ENCODE measurements at places on chromosomes 5 and 9.

GRCh38 chr9:107898761-107899160 lies 409.2 kb upstream of the KLF4 start:
- no peak for DNase-seq

- DNase-seq: peak; percentile 92
These were observed 115.7 kb downstream of the UGCG start for GRCh38 chr9:112012026-112012902.

DNA sequence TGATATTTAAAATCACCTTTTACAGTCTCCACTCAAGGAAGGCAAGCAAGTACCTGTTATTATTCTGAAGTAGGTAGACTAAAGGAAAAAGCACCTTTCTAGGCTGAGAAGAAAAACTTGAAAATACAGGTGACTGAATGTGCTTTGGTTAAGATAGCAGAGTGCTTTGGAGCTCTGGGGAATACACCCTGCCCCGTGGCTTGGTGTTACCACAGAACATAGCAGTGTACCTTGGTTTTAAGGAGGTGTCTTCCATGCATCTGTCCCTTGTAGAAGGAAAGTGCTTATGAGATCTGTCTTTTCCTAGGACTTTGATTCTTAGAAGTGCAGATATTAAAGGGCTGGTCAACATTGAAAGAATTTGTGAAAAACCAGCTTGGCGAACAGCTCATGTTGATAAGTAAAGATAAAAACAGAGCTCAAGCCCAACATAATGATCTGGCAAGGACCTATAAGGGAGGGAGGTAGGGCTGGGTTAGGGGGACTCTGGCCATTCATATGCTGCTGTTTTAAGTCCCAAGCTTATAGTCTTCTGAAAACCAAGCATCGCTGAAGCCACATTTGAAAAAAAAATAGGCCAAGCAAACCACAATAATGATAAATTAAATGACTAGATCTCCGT lies 66.8 kb downstream of the ZNF608 start:
- DNase-seq: no peak

GRCh38 chr9:136679431-136679941 lies 7.8 kb downstream of the AGPAT2 start:
- DNase-seq: no peak

DNA sequence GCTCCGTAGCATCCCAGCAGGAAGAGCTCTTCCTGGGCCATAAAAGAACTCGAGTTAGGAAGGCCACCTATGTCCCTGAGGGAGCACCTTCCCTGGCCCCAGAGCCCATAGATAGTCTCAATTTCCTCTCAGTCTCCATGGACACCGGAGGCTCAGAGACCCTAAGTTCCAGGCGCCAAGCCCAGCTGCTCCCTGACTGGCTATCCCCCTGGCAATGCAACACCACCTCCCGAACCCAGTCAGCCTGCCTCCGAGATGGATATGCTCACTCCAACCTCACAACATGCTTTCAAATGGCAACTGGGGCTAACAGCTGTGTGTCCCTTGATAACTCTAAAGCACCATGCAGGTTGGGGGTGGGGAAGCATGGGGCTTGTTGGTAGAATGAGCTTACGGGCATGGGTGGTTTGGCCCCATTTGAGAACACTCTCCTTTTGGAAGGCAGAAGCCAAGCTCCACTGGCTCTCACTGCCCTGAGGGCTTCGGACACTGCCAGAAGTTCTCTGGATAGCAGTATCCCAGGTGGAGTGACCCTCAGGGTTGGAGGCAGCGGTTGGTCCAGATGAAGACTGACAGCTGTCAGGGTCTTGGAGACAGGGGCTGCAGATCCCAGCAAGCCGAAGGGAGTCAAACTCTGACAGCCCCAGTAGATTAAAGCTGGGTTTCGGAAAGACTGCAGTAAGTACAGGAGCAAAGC lies 165.3 kb downstream of the PAX5 start:
- no peak for DNase-seq

DNA sequence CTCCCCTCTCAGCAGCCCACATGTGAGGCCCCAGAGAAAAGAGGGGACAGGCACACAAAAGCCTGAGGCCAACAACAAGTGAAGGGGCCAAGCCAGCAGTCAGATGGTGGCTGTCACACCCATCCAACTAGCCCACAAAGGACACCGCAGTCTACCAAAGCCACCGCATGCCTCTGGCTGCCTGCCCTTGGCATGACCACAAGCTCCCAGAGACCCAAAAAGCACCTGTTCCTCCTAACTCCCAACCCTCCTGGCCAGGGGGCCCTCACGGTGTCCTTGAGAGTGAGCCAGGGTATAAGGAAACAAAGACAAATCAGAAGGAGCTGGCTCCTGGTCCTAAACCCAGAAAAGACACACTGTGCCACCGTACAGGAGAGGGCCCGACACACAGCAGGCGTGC lies 77.8 kb upstream of the LRRTM2 start:
- no peak for DNase-seq

- DNase-seq: no peak
These were observed 203.5 kb upstream of the HAPLN1 start for GRCh38 chr5:83924171-83924570.

DNA sequence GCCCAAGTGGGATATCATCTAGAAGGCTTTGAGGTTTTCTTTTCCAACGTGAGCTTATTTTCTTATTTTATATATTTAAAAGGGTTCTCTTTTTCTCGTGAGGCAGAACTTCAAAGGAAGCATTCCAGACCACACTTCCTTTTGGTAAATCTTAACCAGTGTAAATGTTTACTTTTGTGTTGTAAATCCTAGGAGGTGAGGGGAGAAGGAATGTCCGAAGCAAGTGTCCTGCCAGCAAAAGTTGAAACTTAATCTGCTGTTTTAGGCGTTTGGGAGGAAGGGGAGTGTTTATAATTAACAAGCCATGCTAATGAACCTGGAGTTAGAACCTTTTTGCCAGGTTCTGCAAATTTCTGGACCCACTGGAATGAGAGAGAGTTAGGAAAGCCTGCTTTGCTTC lies 37.9 kb downstream of the WWC1 start:
- no peak for DNase-seq

DNA sequence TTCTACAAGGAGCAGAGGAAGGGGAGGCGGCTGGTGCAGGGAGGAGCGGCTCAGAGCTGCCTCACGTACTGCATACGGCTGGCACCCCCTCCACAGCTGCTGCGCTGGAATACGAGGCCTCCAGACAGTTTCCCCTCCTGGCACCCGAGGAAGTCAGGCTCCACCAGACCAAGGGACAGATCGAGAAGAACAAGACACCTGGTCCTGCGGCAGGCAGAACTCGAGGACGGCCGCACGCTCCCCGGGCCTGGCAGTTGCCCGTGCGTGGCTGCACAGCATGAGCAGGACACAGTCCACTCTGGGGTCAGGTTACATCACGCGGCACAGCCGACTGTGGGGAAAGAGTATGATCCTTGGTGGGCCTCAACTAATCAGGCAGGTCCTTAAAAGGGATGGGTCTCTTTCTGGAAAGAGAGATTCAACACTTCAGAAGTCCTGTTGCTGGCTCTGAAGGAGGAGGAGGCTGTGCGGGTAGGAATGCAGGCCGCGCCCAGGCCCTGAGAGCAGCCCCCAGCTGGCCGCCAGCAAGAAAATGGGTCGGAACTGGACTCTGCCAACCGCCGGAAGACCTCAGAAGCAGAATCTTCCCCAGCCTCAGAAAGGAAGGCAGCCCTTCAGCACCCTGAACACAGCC lies 11.6 kb downstream of the UBAC1 start:
- no peak for DNase-seq

DNA sequence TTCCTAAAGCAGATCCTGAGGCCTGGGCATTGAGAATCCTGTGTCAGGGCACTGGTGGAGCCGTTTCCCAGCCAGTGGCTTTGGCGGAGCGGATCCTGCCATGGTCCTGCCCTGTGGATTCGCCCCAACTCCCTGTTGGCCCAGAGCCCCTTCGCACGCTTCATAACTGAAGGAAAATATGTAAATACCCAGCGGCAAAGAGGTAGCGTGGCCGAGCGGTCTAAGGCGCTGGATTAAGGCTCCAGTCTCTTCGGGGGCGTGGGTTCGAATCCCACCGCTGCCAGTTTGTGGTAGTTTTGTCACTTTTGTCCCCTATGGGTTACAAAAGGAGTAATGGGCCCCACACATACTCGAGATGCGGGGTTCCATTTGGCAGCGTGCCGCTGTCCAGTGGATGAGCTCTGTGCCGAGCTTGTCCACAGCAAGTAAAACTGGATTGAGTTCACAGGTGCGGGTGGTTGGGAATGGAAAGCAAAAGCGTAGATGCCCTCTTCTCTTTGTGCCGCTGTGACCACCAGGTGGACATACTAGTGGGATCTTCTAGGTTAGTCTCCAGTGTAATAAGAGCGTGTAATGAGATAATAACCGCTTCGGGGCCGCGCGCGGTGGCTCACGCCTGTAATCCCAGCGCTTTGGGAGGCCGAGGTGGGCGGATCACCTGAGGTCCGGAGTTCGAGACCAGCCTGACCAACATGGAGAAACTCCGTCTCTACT lies 17.3 kb downstream of the TRIM7 start:
- peak; percentile 92 for DNase-seq

DNA sequence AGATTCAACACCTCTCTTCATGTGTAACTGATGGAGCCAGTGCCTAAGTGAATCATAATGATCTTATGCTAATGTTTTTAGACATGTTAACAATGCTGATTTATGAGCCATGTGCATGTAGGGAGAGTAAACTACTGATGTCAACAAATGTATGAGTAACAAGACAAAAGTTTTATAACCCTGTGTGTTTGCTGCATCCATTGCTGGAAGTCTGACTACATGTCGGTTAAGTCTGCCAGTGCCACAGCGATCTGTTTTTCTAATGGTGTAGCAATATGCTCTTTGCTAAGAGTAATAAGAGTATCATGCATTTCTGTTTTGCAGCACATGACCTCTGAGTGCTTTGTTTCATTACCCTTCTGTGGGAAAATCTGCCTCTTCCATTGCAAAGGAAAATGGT lies 26.4 kb upstream of the TMOD1 start:
- no peak for DNase-seq

GRCh38 chr9:129276486-129277230 lies 98.6 kb upstream of the IER5L start:
- DNase-seq: no peak

DNA sequence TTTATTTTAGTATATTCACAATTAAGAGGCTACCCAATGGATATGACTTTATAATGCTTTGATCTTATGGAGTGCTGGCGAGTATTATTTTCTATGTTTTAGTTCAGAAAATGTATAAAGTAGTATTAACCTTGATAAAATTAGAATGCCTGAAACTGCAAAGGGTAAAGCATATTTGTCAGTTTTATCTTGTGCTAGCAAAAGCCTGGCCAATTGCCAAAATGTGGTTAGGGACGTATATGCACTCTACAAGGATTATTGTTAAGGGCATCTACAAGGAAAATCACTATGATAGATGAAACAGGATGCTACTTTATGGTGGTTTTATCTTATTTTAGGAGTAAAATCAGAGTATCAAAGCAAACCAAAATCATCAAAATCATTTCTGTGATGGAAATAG lies 281.7 kb downstream of the CCDC171 start:
- DNase-seq: peak; percentile 33

DNA sequence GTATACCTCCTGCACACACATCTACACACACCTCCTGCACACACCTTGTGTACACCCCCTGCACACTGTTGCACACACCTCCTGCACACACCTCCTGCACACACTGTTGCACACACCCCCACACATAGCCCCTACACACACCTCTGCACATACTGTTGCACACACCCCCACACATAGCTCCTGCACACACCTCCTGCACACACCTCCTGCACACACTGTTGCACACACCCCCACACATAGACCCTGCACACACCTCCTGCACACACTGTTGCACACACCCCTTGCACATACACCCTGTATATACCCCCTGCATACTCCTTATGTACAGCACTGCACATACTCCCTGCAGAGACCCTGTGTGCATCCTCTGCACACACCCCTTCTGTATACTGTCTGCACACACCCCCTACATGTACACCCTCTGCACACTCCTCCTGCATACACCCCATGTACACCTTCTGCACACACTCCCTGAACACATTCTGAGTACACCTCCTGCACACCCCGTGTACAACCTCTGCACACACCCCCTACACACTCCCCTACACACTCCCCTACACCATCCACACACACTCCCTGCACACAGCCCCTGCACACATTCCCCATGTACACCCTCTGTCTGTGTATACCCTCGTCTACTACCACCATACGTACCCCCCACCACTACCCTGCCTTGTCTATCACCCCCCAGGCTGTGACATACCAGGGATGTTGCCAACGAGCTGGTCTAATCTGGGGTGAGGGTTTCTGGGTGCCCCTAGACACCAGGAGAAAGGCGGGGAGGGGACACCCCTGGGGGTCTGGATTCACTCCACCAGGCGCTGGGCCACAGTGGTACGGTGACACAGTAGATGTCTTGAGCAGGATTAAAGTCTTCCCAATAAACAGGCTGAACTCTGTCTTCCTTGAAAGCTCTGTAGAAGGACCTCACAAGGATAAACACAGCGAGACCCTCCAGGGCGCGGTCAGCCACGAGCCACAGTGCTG lies 1.1 kb upstream of the CEP72 start:
- DNase-seq: no peak

- no peak for DNase-seq
These were observed 34.1 kb upstream of the LRRC14B start for GRCh38 chr5:157126-157715.

GRCh38 chr5:14958188-14958587 lies 86.6 kb upstream of the ANKH start:
- peak; percentile 76 for DNase-seq

DNA sequence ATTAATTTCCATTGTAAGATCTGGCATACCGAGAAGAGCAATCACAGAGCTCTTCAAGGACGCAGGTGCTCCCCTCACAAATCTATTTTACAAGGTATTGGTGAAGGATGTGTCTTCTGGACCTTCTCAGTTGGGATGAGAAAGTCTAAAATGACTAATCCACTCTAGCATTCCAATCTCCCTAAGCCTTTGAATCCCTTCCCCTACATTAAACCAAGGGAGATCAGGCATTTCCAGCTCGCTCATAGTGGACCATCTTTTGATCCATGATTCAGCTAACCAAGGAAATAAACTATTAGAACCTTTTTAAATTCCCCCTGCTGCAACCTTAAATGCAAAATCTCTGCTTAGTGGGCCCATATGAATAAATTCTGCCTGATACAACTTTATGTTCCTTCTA lies 95.9 kb upstream of the FBN2 start:
- no peak for DNase-seq

- peak; percentile 84 for DNase-seq
These were observed 20.4 kb upstream of the UBAP1 start for GRCh38 chr9:34158362-34158869.
